Myocyte (in vitro differentiated cells): ENCODE measurements at places on chromosomes 2 and 18. TPM values are rescaled to one million over a fixed set of nuclear protein-coding genes. Genes with fewer than 3 reads are reported as not detected.
A peak's percentile ranks its signal among the peaks of the same experiment; 100 is the strongest.

- DNase-seq = no peak
Observed at GRCh38 chr2:11602563-11603204, 67.3 kb downstream of the NTSR2 start.

DNA sequence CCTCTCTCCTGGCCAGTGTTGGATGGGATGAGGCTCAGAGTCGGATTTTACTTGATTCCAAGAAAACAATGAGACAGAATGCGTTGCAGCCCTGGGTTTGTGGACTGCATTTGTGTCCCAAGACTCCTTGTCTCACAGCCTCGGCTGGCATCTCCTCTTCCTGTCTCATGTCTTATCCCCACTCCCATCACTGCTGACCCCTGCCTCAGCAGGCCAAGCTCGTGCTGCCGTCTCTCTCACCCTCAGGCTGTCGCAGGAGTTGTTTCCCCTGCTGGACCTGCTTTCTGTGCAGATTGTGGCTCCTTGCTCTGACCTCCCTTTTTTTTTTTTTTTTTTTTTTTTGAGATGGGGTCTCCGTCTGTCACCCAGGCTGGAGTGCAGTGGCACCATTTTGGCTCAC, 70.2 kb upstream of the RALBP1 start:
- DNase-seq = no peak

DNA sequence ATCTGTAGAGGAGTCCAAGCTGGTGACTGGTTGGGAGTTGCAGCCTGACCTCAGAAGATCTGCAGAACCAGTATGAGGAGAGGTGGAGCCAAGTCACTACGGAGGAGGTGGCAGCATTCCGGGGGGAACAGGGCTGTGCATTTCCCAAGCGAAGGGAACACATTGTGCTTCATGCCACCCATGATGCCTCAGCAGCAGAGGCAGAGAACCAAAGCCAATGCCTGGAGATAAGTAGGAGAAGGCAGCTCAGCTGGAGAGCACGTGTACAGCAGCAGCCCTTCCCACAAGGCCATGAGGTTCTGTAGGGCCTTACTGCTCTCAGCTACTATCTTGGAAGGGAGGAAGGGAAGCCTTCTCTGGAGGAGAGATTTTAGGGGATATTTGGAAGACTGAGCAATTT, 67.2 kb upstream of the LRPPRC start:
- DNase-seq = no peak

The UGT1A4 gene
- not detected in 2 replicates for total RNA-seq

GRCh38 chr2:150006591-150006990, 419.0 kb upstream of the MMADHC start:
- DNase-seq = no peak

The CRYGC gene
- total RNA-seq = not detected in 2 replicates

- DNase-seq = no peak
Observed at GRCh38 chr2:201208563-201209252, 25.8 kb downstream of the CASP10 start.

The HOXD11 gene
- total RNA-seq = not detected in 2 replicates

The RNF144A gene
- 0.35 TPM in 1 of 2 replicates, not detected in the other for total RNA-seq

DNA sequence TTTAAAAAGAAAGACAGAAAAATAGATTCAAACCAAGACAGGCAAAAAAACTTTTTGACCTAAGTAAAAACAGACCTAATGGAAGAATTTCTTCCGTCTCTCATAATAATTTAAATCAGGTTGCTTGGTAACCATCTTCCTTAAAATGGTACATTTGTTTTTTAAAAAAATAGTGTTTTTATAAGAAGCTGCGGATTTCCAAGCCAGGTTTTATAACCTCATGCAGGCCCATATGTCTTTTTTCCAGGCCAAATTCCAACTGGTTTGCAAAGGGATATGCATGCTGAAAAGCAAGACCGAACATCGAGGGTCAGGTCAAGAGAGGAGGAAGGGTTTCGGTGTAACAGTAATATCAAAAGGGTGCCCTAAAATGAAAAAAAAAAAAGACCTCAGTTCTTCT, 172.9 kb downstream of the MAIP1 start:
- DNase-seq = no peak

DNA sequence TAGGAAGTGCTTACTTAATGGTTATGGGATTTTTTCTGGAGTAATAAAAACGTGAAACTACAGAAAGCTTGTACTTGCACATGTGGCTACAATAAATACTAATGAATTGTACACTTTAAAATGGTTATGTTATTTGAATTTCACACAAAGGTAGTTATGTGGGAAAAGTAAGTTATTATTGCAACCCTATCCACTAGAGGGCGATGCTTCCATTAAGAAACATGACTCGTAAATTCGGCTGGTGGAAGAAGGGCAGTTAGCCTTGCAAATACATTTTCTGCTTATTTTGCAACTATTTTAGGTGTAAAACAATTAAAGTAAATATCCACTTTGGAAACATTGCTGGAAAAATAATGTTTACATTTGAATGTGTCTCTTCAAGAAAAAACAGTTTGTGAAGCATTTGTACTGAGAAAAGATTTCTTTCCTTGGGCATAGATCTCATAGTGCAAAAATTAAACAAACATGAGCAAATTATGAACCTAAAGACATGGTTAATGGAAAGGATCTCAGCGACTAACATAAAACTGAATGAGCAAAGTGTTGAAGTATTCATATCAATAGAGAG, 68.1 kb upstream of the CSRNP3 start:
- peak; percentile 75 for DNase-seq

DNA sequence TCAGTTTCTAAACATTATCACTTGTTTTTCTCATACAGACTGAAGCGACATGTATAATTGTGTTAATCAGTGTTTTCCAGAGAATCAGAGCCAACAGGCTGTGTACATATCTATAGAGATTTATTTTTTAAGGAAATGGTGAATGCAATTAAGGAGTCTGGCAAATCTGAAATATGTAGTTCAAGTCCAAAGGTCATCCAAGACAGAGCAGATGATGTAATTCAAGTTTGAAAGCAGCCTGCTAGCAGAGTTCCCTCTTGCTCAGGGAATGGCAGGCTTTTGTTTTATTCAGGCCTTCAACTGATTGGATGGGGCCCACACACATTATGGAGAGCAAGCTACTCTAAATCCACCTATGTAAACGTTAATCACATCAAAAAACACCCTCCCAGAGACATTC, 282.6 kb downstream of the CBLN2 start:
- DNase-seq = no peak

GRCh38 chr2:557635-558301, 119.4 kb downstream of the TMEM18 start:
- DNase-seq = no peak
